NCI-H1105 treated with DMSO at 0.1 percent for 48 hours (cell line): ENCODE measurements at places on chromosomes 2 and 18.

DNA sequence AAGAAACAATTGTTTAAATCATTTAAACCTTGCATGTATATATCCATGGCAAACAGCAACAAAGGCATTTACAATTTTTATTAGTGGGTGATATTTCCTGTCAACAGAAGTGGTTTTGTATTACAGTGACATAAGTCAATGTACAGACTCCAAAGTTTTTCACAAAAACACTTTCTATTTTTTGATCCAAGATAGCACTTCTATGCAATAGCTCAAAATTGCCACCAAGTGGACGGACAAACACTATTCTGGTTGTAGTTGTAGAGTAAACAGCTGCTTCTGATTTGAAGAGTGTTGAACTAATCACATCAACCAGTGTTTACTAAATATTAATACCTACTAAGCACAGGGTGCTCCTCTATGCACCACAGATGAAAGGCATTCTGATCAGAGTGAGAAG is 421.4 kb downstream of the NCKAP5 start:
- DNase-seq, result peak; percentile 3

GRCh38 chr2:29567906-29568520 is 353.4 kb downstream of the ALK start:
- no peak for DNase-seq

GRCh38 chr2:126828491-126828890 is 70.2 kb upstream of the TEX51 start:
- no peak for DNase-seq

GRCh38 chr2:219174146-219174545 is 2.6 kb downstream of the CNPPD1 start:
- DNase-seq, result no peak

DNA sequence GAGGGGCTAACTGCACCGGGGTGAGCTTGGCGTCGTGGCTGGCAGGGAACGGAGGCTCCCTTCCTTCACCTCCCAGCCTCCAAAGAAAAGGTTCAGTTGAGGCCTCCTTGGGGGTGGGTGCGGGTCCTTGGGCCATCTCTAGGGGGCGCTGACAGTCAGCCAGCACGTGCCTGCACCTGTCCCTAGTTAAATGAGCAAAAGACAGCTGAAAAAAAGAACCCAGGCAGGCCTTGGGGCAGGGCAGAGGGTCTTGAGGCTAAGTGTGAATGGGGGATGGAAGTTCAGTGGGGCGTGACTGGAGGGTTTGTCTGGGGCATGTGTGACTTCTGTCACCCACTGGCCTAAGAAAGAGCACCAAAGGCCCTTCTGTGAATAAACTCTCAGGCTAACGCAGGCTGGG is 56.4 kb downstream of the ZFP36L2 start:
- DNase-seq, result no peak

GRCh38 chr18:13726972-13727331 is 479 bp downstream of the RNMT start:
- peak; percentile 32 for DNase-seq

- DNase-seq, result no peak
Measured at GRCh38 chr18:11544060-11544633, 65.2 kb upstream of the SLC35G4 start.

DNA sequence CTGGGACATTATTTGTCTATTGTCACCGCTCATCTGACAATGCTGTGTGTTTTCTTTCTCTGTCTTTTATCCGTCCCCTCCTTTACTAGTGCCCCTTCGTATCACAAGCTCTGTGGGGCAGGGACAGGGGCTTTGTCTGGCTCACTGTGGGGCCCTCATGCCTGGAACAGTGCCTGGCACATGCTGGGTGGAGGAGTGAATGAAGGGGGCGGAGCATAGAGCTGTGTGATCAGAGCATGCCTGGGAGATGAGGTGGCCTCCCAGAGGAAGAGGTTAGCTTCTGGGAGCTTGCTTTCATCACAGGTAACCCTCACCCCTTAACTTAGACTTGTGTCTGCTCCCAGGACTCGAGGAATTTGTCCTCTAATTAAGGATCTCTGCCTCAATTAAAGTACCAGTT is 16.4 kb downstream of the MTCL1 start:
- DNase-seq, result no peak

DNA sequence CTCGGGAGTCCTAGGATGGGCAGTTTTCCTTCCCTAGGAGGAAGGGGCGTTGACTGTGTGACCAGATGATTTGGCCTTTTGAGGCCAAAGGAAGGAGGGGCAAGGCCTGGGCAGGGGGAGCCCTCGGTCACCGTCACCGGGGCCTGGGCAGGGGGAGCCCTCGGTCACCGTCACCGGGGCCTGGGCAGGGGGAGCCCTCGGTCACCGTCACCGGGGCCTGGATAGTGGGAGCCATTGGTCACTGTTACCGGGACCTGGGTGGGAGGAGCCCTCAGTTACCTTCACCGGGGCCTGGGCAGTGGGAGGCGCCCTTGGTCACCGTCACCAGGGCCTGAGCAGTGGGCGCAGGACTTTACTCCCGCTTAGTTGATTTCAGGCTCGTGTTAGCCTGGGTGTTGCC is 17.3 kb downstream of the D2HGDH start:
- DNase-seq, result no peak

GRCh38 chr2:119155633-119156032 is 2.9 kb downstream of the C1QL2 start:
- DNase-seq, result no peak

GRCh38 chr2:114128725-114129124 is 238.8 kb downstream of the ACTR3 start:
- DNase-seq, result no peak

DNA sequence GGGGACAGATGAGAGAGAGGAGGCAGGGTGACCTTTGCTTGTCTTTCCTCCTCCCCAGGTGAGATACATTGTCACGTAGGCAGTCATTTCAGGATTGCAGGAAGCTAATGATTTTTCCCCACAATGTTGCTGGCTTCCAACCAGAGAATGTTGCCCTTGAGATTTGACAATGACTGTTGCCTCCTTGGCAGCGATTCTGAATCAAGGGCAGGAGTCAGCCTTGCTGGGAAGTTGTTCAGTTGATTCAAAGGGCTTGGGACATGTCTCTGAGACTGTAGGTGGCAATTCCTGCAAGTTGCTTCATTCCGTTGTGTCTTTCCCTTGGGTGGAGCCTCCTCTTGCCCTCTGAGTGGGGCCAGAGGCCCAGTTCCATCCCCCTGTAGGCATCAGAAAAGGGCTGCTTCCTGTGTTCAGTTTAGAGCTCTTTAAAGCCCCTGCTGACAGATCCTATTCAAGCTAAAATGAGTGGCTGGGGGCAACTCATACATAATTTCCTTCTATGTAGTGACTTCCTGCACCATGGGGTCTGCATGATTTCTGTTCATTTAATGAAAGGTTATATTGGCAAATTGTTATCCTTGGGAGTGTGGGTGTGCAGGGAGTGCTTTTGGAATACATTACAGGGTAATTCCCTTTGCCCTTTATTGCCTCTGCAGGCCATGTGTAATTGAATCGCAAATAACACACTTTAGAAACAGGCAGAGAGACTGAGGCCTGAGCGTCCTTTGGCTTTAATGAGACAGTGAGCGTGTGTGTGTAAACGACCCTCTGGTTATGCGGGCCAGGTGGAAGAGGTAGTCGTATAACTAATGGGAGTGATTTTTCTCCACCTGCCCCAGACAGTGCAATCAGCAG is 52.4 kb downstream of the GPR39 start:
- no peak for DNase-seq
